ENCODE measurements at places on chromosomes 7 and 10.

- DNase-seq, result no peak
Measured at GRCh38 chr10:111278266-111278665, 201.4 kb downstream of the ADRA2A start.

DNA sequence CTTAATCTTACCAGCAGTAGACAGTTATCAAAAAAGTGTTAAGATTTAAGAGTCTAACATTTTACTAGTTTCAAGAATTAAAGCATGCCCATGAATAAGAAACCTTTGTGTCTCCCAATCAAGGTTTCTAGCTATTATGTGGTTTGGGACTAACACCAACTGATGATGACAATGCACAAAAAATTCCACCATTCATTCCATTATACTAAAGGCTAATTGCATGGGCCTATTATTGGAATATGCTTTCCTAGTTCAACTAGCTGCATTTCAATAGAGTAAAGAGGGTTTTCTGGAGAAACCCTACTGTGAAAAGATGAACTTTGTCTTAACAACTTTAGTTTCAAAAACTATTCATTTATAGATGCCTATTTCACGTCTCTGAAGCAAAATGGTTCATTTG lies 44.6 kb downstream of the UBE2H start:
- DNase-seq, result no peak

DNA sequence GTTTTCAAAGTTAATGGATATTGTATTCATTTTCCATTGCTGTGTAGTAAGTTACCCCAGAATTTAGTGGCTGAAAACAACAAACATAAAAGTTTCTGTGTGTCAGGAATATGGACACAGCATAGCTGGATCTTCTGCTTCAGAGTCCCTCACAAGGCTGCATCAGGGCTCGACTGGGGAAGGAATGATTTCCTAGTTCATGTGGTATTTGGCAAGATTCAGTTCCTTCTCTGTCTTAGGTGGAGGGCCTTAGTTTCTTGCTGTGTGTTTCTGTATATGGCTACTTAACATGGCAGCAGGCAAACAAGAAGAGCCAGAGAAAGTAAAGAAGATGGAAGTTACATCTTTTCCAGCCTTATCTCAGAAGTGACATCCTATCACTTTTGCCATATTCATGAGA lies 51.1 kb downstream of the TPST1 start:
- DNase-seq, result no peak

GRCh38 chr10:130027716-130028464 lies 63.8 kb upstream of the EBF3 start:
- DNase-seq, result no peak

DNA sequence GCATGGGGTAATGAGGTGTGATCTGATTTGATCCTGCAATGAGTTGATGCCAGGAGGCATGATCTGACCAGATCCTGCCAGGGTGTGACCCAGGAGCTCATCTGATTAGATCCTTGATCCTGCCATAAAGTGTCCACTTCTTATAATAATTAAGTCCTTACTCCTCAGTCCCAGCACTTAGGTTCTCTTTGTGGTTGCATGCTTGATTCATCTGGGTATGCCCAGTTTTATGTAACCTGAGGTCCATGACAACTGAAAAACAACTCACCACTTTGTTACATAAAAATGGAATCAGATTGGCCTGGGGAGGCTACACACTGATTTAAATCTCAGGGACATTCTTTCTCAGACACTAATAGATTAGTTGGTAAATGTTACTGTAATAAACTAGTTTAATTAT lies 19.1 kb downstream of the ACADSB start:
- no peak for DNase-seq

DNA sequence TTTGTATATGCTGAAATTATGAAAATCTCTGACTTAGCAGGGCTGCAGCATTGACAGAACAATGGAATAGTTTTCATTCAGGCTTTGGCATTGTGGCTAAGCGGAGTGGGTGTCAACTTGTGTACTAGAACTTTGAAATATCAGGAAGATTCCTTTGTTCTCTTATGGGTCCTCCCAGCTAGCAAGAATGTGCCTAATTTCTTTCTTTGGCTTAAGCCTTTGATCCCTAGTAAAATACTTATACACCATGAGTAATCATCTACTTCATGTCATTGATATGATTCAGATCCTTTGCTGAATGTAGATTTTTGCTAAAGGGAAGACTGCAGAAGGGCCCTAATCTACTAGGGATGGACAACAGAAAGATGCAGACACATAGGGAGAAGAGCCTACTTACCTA lies 6.2 kb downstream of the AVL9 start:
- no peak for DNase-seq

DNA sequence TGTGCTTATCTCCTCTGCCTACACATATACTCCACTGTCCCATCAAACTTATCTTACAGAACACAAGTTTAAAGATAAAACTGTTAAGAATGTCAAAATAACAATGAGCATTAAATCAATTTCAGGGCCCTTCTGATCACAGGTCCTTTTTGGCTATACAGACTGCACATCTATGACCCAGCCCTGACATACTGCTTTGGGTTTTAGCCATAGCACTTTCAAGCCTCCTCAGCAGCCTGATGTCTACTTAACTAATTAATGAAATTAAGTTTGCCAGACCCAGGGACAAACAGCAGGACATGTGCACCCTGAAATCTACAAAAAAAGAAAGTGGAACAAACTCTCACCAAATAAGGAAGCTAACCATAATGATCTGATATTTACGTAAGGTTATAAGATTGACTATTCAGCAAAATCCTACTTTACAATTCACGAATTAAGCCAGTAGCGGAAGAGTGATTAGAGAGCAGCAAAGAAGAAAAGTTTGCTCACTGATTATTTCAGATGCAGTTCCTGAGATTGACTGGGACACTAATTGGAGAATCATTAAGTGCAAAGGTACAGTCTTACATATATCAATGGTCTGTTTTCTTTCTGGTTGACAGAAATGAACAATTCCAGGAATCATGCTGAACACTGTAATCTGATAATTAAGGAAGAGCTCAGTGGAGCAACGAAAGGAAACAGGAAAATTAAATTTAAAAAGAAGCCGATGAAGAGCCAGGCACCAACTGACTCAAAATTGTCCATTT lies 669.3 kb upstream of the LRRN3 start:
- DNase-seq, result no peak

- DNase-seq, result no peak
Measured at GRCh38 chr7:50774319-50774718, 8.4 kb downstream of the GRB10 start.

DNA sequence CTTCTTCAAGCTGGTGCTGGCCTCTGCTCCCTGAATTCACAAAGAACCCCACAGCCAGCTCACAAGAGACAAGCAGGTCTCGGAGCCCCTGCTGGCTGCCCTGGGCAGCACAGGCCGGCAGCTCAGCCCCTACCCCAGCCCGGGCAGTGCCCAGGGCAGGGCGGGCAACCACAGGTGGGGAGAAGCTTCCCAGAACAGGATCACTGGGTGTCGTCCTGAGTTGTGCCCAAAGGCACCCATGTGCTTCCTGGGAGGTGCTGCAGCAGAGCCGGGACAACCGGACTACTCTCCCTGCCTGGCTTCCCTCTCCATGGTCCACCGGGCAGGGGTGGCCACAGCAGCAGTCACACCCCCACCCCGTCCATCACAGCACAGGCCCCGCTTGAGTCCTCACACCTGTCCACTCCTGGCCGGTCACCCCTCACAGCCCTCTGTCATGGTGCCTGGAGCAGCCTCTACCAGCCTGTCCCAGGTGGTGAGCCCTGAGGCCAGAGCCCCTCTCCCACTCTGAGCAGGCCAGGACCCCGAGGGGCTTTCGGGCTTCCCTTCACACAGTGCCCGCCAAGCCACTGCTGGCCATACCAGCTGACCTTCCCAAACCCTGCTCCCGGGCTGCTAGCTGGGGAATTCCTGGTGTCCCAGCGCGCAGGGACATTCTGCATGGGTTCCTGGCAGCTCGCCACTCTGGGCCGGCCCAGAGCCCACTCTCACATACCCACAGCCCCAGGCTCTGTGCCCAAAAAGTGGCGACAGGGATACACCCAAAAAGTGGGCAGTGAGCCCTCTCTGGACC lies 3.1 kb downstream of the RASGEF1A start:
- no peak for DNase-seq

DNA sequence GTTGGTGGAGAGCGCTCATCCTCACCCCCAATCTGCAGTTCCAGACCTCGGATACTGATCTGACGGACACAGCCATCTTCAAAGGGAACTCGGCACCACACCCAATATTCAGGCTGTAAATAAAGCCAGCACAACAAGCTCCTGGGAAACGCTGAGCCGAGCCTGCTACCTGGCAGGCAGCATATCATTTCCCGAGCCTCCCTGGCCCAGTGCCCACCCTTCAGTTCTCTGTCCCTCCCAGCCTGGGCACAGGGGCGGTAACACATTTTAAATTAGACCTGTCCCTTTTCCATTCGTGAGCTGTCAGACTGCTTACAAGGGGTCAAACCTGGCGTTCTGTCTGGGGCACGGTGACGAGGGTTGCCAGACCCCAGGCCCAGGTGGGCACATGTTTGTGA lies 250.5 kb downstream of the ARHGAP12 start:
- no peak for DNase-seq

GRCh38 chr7:41628901-41629300 lies 74.0 kb downstream of the INHBA start:
- DNase-seq, result no peak

GRCh38 chr10:1033601-1034000 lies 7.9 kb upstream of the IDI2 start:
- no peak for DNase-seq
